ENCODE measurements at places on chromosomes 13 and 19.

DNA sequence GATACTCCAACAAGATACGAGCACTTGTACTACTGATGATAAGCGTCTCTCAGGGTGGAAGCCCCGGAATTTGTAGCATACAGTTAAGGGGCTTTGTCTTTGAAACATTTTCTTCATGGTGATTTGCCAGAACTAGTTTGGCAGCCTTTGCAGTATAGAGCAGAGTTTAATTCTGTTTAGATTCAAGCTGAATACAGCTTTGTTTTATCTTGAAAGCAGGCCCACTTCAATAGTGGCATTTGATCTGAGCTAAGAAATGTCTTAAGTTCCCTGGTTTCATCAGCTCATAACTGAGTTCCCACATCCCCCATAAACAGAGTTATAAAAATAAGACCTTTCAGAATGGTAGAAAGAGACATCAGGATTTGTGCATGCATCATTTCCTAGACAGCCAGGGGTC lies 125.9 kb downstream of the MIPEP start:
- no peak for DNase-seq

- no peak for DNase-seq
Observed at GRCh38 chr19:13770013-13770635, 4.1 kb upstream of the C19orf53 start.

GRCh38 chr19:33171222-33171795 lies 22.8 kb upstream of the LRP3 start:
- DNase-seq: no peak

- no peak for DNase-seq
Observed at GRCh38 chr13:53436396-53436795, 407.8 kb downstream of the OLFM4 start.

GRCh38 chr19:23255700-23256099 lies 5.5 kb upstream of the ZNF724 start:
- DNase-seq: no peak

- DNase-seq: no peak
Observed at GRCh38 chr13:72384879-72385278, 342.6 kb downstream of the MZT1 start.

DNA sequence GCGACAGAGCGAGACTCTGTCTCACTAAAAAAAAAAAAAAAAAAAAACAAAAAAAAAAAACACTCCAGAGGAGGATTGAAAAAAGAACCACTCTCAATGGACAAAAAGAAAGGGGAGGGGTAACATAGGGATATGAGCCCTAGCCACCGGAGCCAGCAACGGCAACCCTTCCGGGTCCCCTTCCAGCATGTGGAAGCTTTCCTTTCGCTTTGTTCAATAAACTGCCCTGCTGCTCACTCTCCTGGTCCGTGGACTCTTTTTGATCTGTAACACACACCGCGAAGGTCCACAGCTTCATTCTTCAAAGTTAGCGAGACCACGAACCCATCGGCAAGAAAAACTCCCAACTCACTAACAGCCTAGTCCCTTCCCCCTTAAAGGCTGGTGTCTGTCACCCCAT lies 1.0 kb upstream of the REX1BD start:
- no peak for DNase-seq

DNA sequence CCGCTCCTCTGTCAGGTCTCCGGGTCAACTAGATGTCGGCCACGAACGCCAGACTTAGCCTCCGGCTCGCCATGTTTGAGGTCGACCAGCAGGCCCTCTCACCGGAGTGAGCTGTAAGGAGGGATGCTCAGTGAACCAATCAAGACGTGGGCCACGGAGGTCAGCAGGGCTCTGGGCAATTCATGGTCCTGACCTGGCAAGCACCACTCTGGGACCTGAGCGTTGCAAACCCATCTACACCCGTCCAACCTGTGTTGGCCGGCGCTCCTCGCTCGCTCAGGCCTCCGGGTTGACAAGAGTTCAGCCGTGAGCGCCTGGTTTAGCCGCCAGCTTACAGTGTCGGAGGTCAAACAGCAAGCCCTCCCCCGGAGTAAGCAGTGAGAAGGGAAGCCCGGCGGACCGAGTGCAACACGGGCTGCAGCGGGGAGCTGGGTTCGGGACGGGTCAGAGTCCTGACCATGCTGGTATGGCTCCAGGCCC lies 1361.9 kb downstream of the UQCRFS1 start:
- DNase-seq: no peak

GRCh38 chr19:38953677-38954076 lies 21.9 kb downstream of the FBXO17 start:
- no peak for DNase-seq

DNA sequence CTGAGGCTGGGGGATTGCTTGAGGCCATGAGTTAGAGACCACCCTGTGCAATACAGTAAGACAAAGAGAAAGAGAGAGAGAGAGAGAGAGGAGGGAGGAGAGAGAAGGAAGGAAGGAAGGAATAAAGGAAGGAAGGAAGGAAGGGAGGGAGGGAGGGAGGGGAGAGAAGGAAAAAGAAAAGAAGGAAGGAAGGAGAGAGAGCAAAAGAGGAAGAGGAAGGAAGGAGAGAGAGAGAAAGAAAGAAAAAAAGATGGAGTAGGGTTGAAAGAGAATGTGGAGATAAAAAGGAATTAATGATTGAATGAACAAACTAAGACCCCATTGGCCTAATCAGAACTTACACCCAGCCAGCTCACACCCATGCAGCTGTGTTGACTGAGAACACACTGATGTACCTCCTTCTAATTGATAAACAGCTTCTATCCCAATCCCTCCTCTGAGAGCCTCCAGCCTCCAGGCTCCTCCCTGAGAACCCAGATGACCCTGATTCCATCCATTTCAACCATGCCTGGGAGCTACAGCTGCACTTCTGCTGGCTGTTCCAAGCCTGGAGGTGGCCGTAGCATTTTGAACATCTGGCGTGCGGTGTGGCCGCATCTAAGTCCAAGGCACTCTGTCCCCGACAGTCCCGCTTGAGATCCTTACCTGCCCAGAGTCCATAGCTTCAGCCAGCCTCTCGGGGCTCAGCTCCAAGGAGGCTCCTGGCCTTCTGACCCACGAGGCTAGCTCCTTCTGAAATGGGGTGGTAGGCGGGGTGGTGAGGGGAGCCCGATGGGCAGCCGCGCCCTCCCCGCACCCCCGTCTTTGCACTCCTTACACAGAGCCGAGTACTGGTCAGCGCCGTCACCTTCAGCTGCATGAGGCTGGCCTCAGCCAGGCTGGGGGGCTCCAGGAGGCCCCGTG lies 1.1 kb downstream of the PRODH2 start:
- DNase-seq: no peak

GRCh38 chr13:79909644-79910043 lies 428.7 kb downstream of the NDFIP2 start:
- DNase-seq: no peak

GRCh38 chr19:2253106-2254063 lies 2.8 kb downstream of the JSRP1 start:
- DNase-seq: no peak

- DNase-seq: no peak
Observed at GRCh38 chr19:51903192-51903591, 1.6 kb downstream of the ZNF649 start.

DNA sequence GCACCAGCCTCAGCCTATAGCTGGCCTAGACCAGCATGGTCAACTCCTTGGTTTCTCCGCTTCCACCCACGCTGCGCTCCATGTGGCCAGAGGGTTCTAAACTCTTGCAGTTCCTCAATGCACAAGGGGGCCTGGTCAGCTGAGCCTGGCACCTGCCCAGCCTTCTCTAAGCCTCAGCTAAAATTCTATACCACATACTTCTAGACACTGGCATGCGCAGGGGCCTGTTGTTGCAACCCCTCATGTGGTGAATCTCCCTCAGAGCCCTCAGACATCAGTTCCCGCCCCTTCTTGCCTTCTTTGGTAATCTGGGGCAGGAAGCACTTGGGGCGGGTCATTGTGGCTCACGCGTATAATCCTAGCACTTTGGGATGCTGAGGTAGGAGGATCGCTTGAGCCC lies 19.7 kb upstream of the LDLR start:
- DNase-seq: no peak

DNA sequence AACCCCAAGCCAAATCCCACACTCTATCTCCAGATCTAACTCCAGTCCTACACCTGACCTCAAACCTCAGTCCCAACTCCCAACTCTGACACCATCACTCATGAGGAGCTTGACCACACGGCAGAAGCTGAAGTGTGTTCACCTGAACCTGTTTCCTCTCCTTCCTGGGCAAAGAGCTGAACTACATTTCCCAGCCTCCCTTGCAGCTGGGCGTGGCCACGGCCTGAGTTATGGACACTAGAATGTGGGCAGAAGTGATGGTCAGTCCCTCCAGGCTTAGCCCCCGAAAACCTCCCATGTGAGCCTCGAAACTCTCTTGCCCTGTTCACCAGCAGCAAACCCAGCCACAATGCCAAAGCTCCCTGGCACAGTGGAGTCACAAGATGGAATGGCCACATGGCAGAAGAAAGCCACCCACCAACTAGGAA lies 19.5 kb upstream of the MEIS3 start:
- no peak for DNase-seq

GRCh38 chr19:15836330-15837220 lies 21.1 kb upstream of the OR10H1 start:
- peak; percentile 90 for DNase-seq

GRCh38 chr13:110092831-110093247 lies 214.1 kb downstream of the COL4A1 start:
- no peak for DNase-seq

DNA sequence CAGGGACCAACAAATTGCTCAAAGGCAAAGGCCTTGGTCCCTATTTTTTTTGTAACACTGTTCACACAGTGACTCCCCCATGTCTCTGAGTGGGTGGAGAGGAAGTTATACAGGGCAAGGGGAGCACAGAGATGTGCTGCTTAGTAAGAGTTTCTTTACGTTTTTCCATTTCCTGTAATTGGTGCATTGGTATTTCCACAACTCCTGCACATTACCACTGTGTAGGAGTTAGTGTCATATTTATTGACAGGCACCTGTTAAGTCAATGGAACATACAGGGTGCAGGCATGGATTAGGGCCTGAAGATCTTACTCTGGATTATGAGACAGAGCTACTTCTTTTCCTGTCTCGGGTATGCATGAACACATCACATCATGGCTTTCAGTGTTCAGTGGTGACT lies 45.2 kb downstream of the SOX21 start:
- no peak for DNase-seq

GRCh38 chr19:34994643-34995541 lies 5.2 kb upstream of the GRAMD1A start:
- DNase-seq: no peak

DNA sequence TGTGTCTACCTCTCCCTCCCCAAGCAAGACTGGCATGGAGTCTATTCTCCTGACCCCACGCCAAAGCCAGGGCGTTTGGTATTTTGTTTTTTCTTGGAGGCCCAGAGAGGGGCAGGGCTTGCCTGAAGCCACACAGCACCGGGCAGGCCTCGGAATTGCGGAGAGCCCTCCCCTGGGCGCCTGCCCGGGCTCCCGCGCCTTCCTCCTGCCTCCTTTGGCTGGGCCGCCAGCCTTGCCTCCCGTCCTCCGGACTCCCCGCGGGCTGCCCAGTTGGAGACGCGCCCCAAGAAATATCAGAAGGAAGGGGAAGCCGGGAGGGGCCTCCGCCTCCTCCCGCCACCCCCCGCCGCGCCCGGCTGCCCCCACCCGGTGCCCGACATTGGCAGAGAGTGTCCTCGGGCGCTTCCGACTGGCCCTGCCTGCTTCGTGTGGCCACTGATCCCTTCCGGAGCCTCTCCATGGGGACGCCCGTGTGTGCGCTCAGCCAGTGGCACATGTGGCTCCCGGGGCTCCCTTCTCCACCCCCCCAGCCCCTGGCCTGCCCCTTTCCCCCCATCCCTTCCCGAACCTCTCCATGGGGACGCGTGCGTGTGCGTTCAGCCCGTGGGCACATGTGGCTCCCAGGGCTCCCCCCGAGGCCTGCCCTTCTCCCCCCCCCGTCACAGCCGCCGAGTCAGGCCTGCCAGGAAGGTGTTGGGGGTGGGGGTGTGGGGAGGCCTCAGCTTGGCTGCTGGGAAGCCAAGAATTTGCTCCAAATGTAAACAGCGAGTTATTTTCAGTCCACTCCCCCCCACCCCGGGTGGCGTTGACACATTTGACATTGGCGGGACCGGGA lies 37.3 kb downstream of the NFIC start:
- DNase-seq: no peak

GRCh38 chr13:29452773-29453616 lies 142.5 kb downstream of the SLC7A1 start:
- DNase-seq: no peak

- no peak for DNase-seq
Observed at GRCh38 chr13:79404985-79405384, 1.1 kb downstream of the RBM26 start.

DNA sequence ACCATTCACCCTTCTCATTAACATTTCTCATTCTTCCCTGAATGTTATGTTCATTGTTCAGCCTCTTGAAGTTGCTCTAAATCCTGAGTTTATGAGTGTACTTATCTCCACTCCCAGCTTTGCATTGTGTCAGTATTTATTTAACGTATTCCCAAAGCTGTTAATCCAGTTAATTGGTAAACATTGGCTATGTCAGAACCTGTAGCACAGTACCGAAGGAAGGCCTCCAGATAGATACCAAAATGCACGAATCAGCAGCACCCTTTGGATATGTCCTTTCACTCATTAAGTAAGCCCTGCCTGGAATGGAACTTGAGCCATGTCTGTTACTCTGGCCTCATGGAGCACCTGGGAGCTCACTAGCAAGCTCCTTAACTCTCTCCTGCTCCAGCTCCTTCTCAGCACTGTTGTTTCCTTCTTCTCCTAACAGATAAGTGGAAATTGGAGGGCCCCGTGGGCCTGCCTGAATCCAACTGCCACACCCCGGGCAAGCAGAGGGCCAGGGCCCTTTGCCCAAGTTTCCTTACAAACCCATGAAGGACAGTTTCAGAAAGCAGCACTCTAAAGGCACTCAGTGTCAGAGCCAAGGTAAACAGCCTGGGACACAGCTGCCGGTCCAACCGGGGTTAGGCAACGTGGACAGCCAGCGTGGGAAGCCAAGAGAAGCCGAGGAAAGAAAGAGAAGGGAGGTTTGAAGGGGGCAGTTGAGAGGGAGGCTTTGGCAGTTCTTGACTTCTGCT lies 155.0 kb upstream of the SERP2 start:
- DNase-seq: no peak

GRCh38 chr13:99331881-99332293 lies 24.7 kb upstream of the GPR183 start:
- no peak for DNase-seq

DNA sequence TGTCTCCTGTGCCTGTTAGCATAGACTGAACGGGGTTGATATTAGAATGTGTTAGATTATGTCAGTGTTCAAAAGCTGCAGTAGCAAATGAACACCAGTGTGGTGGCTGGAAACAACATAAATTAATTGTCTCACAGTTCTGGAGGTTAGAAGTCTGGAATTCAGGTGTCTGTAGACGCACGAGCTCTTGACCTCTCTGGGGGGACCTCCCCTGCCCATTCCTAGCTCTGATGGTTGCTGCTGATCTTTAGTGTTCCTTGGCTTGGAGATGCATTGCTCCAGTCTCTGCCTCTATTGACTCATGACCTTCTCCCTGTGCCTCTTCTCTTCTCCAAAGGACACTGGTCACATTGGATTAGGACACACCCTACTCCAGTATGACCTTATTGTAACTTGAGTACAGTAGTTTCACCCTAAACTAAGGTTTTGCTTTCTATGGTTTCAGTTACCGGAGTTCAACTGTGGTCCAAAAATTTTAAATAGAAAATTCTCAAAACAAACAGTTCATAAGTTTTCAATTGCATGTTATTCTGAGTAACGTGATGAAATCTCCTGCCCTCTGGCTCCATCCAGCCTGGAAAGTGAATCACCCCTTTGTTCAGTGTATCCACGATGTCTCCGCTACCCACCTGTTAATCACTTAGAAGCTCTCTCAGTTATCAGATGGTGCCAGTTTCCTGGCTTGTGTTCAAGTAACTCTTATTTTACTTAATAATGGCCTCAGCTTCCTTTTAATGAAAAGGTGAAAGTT lies 273.2 kb downstream of the MYO16 start:
- no peak for DNase-seq

Data from activated CD4-positive, CD25-positive, alpha-beta regulatory T cell treated with anti-CD3 and anti-CD28 coated beads, Interleukin-2, amount 50 U/mL, for 16 hours (primary cell).